NCI-H1092 (cell line): ENCODE measurements at places on chromosomes 13 and 19.

DNA sequence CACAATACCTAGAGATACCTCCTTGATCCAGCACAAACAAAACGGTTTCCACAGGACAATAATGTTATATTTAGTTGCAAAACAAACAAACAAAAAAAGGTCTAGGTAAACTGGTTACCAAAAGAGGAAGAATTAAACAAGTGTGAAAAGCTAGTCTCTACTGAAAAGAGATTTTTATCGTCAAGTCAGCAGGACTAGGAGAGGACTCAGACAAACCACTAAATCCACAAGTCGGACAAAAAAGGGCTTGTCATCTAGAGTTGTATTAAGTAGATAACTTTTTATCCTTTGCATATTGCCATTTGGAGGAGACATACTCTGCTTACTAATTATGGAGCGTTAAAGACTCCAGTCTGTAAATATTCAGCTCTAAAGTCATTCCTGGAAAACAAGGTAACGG is 9.9 kb upstream of the KPNA3 start:
- no peak for DNase-seq

DNA sequence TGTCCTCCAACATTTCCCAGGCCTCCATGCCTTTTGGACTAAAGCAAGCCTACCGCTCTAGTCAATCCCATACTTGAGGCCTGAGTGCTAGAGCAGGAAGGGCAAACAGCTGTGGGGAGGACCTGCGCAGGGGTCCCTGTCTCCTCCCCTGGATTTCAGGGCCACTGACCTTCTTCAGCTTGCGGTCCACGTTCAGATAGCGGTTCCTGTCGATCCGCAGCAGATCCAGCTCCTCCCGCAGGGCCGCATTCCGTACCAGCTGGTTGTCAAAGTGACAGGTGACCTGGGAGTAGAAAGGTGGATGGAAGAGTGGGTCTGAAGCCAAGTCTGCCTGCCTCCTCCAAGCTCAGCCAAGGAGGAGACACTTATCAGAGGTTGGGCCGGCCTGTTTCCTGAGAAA is 14.0 kb upstream of the EMP3 start:
- DNase-seq: no peak

DNA sequence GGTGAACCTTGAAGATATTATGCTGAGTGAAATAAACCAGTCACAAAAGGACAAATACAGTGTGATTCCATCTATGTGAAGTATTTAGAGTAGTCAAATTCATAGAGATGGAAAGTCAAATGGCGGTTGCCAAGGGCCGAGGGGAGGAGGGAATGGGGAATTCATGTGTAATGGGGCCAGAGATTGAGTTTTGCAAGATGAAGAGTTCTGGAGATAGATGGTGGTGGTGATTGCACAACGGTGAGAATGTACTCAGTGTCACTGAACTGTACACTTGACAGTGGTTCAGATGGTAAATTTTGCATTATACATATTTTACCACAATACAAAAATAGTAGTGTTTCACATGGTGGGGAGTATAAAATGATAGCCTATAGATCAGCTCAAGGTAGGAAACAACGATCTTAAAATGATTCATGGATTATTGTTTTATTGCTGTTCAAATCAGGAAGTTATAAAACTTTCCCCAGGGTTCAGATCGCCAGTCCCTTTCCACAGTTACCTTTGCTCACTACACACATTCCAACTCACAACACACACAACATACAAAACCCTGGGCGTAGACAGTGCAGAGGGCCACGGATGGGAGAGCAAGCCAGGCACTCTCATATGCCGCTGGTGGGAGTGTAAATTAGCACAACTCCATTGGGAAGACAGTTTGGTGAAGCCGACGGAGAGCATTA is 219.9 kb downstream of the ZIC5 start:
- no peak for DNase-seq

- DNase-seq: no peak
Observed at GRCh38 chr19:15141143-15141542, 33.9 kb downstream of the SYDE1 start.

GRCh38 chr13:35927567-35928021 is 203.6 kb downstream of the DCLK1 start:
- DNase-seq: no peak
